ENCODE measurements at places on chromosomes 7 and 10.

GRCh38 chr10:70838270-70838805 is 22.6 kb downstream of the SGPL1 start:
- no peak for DNase-seq

DNA sequence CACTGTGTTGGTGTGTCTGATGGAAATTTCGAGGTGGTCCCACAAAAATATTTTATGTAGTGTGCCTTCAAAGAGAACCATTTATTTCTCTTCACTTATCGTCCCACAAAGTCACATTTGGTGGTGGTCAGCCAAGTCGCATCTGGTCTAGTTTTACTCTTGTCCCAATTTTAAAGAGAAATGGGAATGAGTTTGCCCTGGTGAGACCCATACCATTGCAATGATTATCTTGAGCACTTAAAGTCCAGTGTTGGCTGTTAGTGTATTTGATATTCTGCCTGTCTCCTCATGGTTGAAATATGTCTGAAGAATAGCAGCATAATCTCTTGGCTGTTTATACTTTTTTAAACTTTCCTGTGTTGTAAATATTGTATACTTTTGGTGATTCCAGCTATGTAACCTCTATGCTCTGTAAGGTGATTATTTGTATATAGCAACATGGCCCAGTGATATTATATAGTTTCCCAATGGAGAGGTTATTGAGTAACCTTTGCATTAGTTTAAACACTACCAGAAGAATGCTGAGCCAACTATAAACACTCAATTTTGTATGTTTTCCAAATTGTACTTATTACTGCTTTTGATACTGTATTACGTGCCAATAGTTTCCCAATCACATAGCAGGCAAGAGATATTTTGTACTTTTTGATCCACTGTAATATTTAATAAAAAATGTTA is 172.2 kb downstream of the RTKN2 start:
- DNase-seq: no peak

DNA sequence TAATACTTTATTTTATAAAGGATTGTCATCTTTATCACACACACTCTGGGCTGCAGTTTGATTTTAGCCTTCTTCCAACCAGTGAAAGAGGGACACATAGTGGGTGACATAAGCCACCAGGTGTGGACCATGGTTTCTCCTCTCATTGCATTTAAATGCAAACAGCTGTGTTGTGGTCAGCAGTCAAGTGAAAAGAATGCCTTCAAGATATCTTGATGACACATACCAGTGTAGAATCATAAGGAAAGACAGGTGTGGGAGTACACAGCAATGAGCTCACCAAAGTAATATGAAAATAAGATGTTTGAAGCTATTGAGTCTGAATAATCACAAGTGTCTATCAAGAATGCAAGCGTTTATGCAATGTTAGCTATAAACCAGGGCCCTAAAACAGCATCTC is 580.0 kb downstream of the XPNPEP1 start:
- DNase-seq: no peak

- DNase-seq: no peak
Measured at GRCh38 chr10:102610441-102610887, 33.8 kb upstream of the TRIM8 start.

- DNase-seq: no peak
Measured at GRCh38 chr7:30196408-30196807, 61.6 kb downstream of the MTURN start.

GRCh38 chr10:102660888-102661657 is 16.8 kb downstream of the TRIM8 start:
- DNase-seq: no peak

- no peak for DNase-seq
Measured at GRCh38 chr10:18984531-18984930, 64.1 kb upstream of the MALRD1 start.

DNA sequence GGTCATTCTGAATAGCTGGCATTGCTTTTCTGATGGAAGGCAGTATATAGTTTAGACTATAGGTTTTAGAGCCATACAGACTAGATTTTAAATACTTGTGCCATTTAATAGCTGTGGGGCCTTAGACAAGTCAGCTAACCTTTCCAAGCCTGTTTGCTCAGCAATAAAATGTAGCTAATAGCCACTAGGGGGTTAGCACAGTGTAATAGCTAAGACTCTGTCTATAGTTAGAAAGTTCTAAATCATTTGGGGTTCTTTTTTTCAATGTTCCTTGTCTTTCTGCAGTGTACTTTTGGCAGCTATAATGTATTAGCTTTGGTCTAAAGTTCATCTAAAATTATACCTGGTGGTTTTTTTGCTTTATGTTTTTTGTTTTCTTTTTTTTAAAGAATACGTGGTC is 7.5 kb upstream of the KIFBP start:
- no peak for DNase-seq

DNA sequence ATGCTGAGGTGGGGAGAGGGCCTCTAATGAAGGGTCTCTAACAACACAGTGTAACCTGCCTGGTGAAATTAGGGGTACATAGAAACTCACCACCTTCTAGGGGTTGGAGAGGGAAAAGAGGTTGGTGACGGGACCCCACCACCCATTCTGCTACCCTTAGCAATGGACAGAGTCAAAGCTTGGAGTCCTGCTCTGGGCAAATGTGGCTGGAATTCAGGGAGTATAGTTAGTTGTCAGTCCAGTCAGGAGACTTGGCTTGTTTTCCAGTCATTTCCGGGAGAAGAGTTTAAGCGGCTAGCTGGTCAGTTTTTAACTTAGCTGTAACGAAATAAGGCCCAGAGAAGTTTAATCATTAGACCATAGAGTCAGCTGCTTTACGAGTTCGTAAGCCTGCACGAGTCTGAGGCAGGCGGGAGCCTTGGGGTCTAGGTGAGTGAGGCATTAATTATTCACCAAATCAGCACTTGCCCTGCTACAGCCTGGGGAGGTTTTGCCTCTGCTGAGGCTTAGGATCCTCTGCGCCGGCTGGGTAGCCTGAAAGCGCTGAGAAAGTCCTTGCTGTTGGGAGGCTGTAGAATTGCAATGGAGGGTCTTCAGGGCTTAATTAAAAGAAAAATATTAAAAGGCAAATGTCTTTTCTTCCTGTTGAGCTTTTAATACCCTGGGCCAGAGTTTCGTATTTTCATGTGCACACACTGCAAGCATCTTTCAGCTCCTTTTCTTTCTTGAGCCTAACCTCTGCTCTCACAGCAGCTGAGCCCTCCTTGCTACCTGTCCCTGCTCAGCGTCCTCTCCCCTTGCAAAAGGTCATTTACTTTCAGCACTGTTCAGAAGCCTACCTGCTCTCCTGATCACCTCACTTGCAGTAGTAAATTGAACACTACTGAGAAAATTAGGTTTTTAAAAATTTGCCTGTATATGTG is 1.5 kb upstream of the LAMB1 start:
- DNase-seq: peak; percentile 68

GRCh38 chr7:106795084-106795876 is 69.8 kb upstream of the PIK3CG start:
- no peak for DNase-seq

GRCh38 chr10:22700489-22700888 is 13.9 kb downstream of the PIP4K2A start:
- no peak for DNase-seq

GRCh38 chr10:13973742-13974141 is 357.0 kb downstream of the FRMD4A start:
- DNase-seq: no peak

DNA sequence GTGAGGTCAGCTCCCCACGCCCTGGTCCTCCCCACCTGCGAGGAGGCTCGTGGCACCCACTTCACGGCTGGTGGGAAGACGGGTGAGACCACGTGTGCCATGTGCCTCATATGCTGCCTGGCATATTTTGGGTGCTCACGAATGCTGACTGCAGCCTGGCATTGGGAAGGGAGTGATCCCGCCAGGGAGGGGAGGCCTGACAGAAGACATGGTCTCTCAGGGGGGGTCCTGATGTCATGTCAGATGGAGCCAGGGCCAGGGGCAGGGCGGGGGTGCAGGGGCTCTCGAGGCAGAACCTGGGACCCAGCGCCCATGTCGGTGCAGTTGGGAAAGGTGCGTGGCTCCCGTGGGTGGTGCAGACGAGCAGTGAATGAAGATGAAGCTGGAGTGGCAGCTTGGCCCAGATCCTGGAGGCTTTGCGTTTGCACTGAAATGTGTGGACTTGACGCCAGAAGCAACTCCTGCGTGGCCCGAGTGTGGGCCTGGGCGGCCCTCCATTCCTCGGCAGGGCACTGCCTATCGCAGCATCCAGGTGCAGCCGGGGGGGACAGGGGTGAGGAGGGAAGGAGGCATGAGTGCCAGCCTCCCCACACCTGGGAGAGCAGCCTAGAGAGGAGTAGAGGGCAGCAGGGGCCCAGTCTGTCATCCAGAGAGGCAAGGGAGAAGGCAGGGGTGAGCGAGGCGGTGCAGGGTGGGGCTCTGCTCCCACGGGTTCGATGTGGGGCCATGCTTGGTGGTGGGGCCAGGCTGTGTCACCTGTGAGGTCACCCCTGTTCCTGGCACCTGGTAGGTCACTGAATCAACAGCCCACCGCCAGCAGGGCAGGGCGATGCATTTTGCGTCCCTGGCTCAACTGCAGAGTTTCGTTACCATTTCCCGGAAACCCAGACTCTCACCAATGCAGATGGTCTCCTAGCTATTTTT is 385.6 kb downstream of the DNAJB6 start:
- DNase-seq: no peak

DNA sequence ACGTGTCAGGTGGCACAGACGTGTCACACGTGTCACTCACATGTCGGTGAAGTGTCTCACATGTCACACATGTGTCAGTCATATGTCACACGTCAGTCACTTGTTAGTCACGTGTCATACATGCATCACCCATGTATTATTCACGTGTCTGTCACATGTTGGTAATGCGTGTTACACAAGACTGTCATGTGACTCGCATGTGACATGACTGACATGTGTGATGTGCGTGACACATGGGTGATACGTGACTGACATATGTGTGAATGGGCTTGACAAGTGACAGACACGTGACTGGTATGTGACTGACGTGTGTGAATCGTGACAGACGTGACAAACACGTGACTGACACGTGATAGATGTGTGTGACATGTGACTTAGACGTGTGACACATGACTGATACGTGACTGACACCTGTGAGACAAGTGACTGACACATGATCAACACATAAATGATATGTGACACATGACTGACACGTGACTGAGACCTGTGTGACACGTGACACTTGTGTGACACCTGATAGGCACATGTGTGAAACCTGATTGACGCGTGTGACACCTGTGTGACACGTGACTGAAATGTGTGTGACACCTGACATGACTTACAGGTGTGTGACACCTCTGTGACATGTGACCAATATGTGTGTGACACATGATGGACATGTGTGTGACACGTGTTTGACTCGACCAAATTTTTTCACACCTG is 56.1 kb downstream of the ZNF92 start:
- no peak for DNase-seq

GRCh38 chr10:14543046-14543903 is 212.6 kb upstream of the FRMD4A start:
- peak; percentile 55 for DNase-seq

DNA sequence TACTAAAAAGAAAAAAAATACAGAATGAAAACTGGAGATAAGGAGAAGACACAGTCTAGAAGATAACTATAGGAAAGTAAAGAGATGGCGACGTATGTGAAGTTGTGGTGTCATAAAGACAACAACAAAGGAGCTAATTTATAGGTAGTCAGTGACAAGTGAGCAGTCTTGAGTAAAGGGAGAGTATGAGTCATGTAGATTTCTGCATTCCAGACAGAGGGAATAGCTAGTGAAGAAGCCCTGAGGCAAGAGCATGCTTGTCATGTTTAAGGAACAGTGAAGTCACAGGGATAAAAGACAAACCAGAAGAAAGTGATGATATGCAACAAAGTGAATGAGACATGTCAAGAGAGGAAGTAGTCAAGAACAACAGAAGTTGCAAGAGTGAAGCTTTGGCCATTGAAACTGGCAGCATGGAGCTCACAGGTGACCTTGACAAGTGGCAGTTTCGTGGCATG is 2.3 kb upstream of the MIOS start:
- no peak for DNase-seq

DNA sequence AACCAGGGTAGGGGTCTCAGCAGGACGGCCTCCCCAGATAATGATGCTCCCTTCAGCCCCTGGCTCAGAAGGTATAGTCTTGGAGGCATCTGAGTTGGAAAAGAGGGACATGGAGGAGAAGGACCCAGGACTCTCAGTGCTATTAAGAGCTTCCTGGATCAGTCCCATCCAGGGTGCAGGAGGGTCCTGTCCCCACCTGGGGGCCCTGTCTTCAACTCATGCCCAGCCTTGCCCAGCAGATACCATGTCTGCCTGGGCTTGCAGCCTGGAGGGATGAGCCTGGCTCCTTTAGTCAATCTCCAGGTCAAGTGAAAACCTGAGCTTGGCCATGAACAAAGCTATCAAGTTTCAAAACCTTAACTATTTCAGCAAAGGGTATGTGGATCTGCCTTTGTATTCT is 67.6 kb downstream of the PRTFDC1 start:
- no peak for DNase-seq

GRCh38 chr10:29512425-29512974 is 122.3 kb downstream of the SVIL start:
- no peak for DNase-seq

- DNase-seq: no peak
Measured at GRCh38 chr7:120480930-120481329, 208.0 kb downstream of the KCND2 start.

DNA sequence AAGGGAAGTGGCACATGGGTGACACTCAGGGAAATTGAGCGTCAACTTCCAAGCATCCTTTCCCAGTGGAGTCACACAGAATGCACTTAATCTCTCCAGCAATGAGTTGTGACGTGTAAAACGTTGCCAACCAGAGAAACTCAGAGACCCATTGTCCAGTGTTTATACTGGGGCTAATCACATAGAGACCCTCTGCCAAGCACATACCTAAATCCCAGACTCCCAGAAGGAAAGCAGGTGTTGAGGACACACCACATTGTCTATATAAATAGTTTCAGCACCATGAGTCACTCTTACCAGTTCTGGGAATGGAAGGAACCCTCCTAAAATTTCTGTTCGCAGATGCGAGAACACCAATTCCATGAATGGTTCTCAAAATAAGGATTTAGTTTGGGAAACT is 76.4 kb upstream of the BET1 start:
- no peak for DNase-seq

GRCh38 chr7:91089382-91089963 is 174.8 kb upstream of the FZD1 start:
- DNase-seq: no peak

- DNase-seq: no peak
Measured at GRCh38 chr10:14700546-14700945, 74.2 kb downstream of the FAM107B start.

- no peak for DNase-seq
Measured at GRCh38 chr10:110109511-110109910, 97.9 kb upstream of the MXI1 start.

DNA sequence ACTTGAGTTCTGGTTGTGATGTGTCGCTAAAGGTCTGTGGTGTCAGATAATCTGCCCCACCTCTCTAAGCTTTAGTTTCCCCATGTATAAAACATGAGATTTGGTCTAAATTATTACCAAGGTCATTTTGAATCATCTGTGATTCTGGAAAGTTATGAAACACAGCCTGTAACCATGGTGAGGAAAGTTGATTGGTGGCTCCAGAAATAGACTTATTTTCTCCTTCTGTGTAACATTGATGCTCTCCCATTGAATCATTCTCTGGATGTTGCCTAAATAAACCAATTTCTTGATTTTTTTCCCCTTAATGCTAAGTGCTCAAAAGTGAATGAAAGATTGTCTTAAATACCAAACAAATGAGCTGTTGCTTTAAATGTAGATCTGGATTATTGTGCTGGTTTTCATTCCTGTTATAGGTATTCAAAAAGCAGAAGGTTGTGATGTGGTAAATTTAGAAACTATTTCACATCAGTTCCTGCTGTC is 30.0 kb upstream of the PCGF5 start:
- no peak for DNase-seq

GRCh38 chr7:76149847-76150691 is 51.6 kb upstream of the SRRM3 start:
- no peak for DNase-seq

Measured in left lobe of liver (tissue), 2 donors.